ENCODE measurements at places on chromosomes 13 and 19. TPM values are rescaled to one million over a fixed set of nuclear protein-coding genes. Genes with fewer than 3 reads are reported as not detected.
A peak's percentile ranks its signal among the peaks of the same experiment; 100 is the strongest.

The ZNF837 gene
- 1.5 TPM for total RNA-seq

The CCNE1 gene
- total RNA-seq = 4.8 TPM

The ZNF285 gene
- 5.0 TPM for total RNA-seq

The INAFM1 gene
- 3.6 TPM for total RNA-seq

- no peak for DNase-seq
Observed at GRCh38 chr19:47994209-47994802, at the start of gene ELSPBP1. Gene ELSPBP1, plus strand, starts transcription at chr19:47994632. Its CDS starts 14,036 bp downstream, at chr19:48008668.

DNA sequence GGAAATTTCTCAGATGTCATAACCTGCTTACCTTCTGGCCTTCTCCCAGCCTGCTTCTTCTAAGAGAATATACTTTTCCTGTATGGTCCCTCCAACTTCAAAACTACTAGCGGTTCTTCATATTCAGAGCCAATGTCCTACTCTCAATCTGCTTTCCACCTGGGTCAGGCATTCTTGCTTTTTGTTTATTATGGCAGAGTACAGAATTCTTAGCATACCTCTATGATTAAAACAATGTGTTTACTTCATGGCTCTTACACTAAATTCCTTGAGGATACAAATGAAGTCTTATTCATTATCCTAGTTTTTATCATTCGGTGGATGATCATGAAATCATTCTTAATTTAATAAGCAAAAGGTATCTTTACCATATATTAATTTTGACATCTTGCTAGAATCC, 484.2 kb upstream of the SLITRK1 start:
- no peak for DNase-seq

DNA sequence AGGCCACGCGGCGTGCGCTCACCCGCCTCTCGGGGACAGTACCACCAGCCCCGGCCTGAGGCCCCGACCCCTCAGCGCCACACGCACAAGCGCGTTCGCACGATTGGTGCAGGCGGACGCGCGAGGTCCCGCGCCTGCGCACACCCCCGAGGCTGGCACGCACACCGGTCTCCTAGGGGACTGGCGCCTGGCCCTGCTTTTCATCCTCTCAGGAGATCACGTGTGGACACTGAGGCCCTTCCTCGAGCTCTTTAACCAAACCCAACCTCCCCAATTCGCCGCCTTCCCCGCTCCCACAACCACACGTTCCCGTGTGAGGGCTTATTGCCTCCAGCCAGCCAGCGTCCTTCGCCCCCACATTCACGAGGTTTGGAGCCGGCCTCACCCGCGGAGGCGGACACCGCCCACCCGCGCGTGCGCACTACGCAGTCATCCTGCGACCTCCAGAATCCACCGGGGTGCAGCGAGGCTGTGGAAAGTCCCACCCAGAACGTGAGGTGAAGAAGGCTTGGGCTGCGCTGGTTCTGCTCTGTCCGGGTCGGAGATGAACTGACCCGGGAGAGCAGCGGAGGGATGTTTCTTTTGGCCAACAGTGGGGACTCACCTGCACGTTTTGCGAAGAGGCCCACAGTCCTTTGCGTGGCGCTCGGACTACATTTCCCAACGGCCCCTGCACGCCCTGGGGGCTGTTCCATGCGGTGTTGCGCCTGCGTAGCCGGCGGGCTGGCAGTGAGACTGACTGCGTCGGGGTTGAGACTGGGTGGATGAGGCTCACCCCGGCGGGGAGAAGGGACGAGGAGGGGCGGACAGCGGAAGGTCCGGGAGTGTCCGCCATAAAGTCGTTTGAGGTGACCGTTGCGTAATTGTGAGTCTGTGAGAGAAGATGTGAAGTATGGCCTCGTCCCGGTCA, 539 bp upstream of the ZNF667 start:
- peak; percentile 93 for DNase-seq

- no peak for DNase-seq
Observed at GRCh38 chr13:81021284-81021840, 680.4 kb upstream of the SPRY2 start.

DNA sequence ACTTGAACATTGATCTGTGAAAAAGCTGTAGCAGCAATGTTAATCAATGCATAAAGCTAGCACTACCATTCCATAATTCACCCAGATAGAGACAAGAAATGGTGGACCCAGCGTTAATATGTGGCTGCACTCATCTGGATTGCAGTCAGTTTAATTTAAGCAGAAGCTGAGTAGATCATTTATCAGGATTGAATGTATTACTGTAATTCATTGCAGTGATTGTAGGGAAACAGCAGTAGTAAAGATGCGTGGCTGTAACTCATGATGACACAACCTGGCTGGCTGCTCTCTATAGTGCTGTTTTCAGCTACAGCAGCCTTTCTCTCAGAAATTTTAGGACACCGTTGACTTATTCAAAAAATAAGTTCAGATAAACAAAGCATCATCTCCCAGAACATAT, 499.5 kb upstream of the SLITRK6 start:
- DNase-seq = no peak

- DNase-seq = no peak
Observed at GRCh38 chr19:4264812-4265211, 14.3 kb upstream of the SHD start.

- DNase-seq = no peak
Observed at GRCh38 chr13:29737061-29737460, 113.4 kb downstream of the UBL3 start.

- DNase-seq = no peak
Observed at GRCh38 chr13:102968572-102969228, 97.5 kb downstream of the SLC10A2 start.

All from fibroblast of lung (primary cell).